Neural progenitor cell (in vitro differentiated cells): ENCODE measurements at places on chromosomes 7 and 10.

GRCh38 chr10:120734483-120735078 lies 116.6 kb upstream of the WDR11 start:
- no peak for DNase-seq

DNA sequence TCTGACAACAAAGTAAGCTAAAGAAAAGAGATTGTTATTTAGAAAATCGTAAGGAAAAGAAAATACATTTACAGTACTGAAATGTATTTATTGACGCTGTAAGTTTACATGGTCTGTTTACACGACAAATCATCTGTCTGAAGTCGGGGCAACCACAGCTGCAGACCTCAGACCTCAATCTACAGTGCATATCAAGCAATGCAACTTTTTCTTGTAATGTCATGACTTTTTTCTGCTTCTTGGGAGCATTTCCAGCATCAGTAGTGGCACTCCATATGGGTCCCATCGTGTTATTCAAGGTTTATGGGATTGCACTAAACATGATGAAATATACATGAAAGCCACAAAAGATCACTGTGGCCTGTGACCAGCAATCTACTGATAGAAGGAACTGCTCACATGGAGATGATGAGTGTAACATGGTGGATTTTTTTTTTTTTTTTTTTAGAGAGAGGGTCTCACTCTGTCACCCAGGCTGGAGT lies 77.1 kb downstream of the MTPN start:
- no peak for DNase-seq

DNA sequence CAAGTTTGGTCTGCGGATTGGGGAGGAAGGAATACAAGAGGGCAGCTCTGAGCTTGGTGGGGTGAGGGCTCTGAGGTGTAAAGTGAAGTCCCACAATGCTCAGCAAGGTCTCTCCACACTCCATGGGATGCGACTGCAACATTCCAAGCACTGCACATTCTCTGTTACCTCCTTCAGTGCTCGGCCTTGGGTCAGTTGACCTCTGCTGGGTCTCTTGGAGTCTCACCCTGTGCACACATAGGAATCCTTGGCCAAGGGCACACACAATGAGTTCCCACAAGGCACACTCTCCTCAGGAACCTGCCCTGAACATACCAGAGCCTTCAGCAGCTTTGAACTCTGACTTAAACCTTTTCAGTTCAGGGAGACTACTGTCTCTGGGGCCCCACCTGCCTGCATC lies 2.4 kb upstream of the WDFY4 start:
- DNase-seq: no peak

DNA sequence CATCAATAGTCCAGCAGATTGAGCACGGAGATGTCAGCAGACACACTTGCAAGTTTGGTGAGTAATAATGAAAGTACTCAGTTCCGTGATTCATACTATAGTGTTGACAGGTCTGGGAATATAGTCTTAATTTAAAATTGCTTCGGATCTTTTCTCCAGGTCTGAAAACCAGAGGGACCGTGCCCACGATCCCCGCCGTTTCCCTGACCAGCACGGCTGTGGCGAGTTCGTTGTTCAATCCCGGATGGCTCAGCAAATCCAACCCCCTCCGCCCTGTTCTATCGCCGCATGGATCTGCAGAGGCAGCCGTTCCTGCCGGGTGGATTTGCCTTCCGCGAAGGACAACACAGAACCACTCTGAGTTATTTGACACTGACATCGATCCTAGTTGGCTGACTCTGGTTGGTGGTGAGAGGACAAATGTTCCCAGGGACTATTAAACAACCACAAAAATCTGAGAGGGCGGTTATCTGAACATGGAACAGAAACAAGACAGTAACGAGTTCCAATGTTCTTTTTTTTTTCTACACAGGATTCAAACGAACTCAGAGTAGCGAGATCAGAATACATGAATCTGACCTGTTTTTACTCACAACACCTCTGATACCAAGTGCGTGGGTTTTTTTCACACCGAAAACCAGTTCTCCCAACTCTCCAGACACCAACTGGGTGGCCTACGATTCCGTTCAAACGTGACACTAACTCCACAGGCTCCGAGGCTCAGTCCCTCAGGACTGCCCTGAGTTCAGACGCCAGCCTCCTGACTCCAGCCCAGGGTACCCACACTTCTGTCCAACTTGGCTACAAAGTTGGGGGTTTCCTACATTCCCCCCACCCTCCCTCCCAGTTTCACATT lies 52.7 kb downstream of the RBM17 start:
- no peak for DNase-seq

DNA sequence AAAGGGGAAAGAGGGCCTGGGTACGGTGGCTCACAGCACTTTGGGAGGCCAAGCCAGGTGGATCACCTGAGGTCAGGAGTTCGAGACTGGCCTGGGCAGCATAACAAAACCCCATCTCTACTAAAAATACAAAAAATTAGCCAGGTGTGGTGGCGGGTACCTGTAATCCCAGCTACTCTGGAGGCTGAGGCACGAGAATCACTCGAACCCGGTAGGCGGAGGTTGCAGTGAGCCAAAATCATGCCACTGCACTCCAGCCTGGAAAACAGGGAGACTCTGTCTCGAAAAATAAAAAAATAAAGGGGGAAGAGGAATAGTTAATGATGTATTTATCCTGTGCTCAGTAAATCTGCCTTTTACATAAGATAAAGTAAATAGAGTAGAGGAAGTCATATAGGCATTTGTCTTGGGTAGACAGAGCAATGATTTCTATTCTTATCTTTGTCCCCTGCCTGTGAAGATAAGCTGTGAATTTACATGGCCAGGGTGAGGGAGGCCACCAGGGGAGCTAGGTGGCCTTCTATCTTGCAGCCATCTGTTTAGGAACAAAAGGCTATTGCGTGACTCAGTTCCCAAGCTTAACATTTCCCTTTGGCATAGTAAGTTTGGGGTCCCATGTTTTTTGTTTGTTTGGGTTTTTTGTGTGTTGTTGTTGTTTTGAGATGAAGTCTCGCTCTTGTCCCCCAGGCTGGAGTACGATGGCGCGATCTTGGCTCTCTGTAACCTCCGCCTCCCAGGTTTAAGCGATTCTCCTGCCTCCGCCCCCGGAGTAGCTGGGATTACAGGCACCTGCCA lies 73.2 kb upstream of the GTF2I start:
- DNase-seq: no peak

- DNase-seq: peak; percentile 90
These were observed 189.0 kb upstream of the SH2B2 start for GRCh38 chr7:102097601-102098161.

- DNase-seq: no peak
These were observed 20.3 kb downstream of the CRHR2 start for GRCh38 chr7:30661926-30662325.

GRCh38 chr10:15642095-15642494 lies 77.6 kb downstream of the ITGA8 start:
- no peak for DNase-seq

- DNase-seq: peak; percentile 6
These were observed 152.9 kb upstream of the PLXDC2 start for GRCh38 chr10:19663344-19663743.

GRCh38 chr10:1597370-1598146 lies 139.8 kb downstream of the ADARB2 start:
- no peak for DNase-seq
